Neural crest cell (in vitro differentiated cells): ENCODE measurements at places on chromosomes 6 and 20.

- H3K4me1 ChIP-seq, result peaks cover 52% of the 10 kb centered on the region
- no peak overlapping the region for H3K4me3 ChIP-seq
- no peak overlapping the region for H3K27ac ChIP-seq
These were observed 14.5 kb downstream of the TFAP2A start for GRCh38 chr6:10400330-10400729.

DNA sequence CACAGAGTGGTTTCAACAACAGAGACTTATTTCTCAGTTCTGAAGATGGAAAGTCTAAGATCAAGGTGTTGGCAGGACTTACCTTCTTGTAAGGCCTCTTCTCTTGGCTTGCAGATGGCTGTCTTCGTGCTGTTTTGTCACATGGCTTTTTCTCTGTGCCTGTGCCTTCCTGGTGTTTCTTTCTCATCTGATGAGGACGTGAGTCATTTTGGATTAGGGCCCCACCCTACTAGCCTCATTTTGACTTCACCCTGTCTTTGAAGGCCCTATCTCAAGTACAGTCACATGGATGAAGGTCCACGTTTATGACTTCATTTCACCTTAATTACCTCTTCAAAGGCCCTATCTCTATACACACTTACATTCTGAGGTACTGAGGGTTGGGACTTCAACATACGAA lies 41.4 kb upstream of the LAMA2 start:
- H3K27ac ChIP-seq, result no peak overlapping the region
- no peaks in the 10 kb centered on the region for H3K36me3 ChIP-seq
- H3K27me3 ChIP-seq, result no peaks in the 10 kb centered on the region
- DNase-seq, result no peak

- H3K27me3 ChIP-seq, result no peaks in the 10 kb centered on the region
- H3K27ac ChIP-seq, result no peak overlapping the region
- peaks cover 11% of the 10 kb centered on the region for H3K4me1 ChIP-seq
- H3K36me3 ChIP-seq, result peaks cover 7% of the 10 kb centered on the region
- H3K4me3 ChIP-seq, result no peak overlapping the region
These were observed 97.9 kb downstream of the SSR1 start for GRCh38 chr6:7215131-7215530.

GRCh38 chr6:129744201-129744879 lies 34.4 kb upstream of the ARHGAP18 start:
- H3K27ac ChIP-seq, result no peak overlapping the region
- DNase-seq, result no peak
- no peaks in the 10 kb centered on the region for H3K27me3 ChIP-seq
- no peaks in the 10 kb centered on the region for H3K36me3 ChIP-seq

GRCh38 chr6:10073341-10073740 lies 341.5 kb downstream of the TFAP2A start:
- peaks cover 8% of the 10 kb centered on the region for H3K4me1 ChIP-seq
- no peak overlapping the region for H3K4me3 ChIP-seq
- no peak for DNase-seq
- peaks cover 4% of the 10 kb centered on the region for H3K36me3 ChIP-seq

GRCh38 chr20:61979701-61980635 lies 85.7 kb downstream of the TAF4 start:
- no peaks in the 10 kb centered on the region for H3K27me3 ChIP-seq
- H3K4me1 ChIP-seq, result peaks cover 22% of the 10 kb centered on the region

- no peak for DNase-seq
- no peak overlapping the region for H3K4me3 ChIP-seq
- no peaks in the 10 kb centered on the region for H3K27me3 ChIP-seq
- peaks cover 55% of the 10 kb centered on the region for H3K4me1 ChIP-seq
- no peaks in the 10 kb centered on the region for H3K36me3 ChIP-seq
- H3K27ac ChIP-seq, result no peak overlapping the region
These were observed 6.1 kb downstream of the CCDC167 start for GRCh38 chr6:37493661-37493995.

GRCh38 chr20:10505827-10506226 lies 70.7 kb downstream of the SLX4IP start:
- peaks cover 62% of the 10 kb centered on the region for H3K4me1 ChIP-seq
- H3K36me3 ChIP-seq, result no peaks in the 10 kb centered on the region
- DNase-seq, result no peak
- H3K27me3 ChIP-seq, result no peaks in the 10 kb centered on the region
- H3K27ac ChIP-seq, result no peak overlapping the region
